Tongue (tissue), 3 donors: ENCODE measurements at places on chromosomes 2 and 18. TPM values are rescaled to one million over a fixed set of nuclear protein-coding genes. Genes with fewer than 3 reads are reported as not detected.

Gene DUSP2
- 8.0 TPM for total RNA-seq

Gene NOL4
- total RNA-seq = 0.82 TPM

Gene QPCT
- total RNA-seq = 5.6 TPM

DNA sequence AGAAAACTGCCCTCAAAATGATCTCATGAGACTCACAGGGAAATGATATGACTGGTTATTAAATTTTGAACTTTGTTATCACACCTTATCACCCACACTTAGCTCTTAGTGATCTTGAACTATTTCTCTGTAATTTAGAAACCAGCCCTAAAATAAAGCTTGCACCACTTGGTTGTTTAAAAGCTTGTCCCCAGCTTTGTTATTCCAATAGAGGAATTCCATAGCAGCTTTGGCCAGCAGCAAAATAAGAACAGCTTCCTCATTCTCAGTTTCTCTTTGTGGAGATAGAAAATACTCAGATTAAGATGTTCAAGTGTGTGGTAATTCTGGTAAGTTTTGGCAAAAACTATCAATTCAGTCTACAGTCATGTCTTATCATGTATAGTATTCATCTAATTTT is 54.4 kb upstream of the CCDC68 start:
- DNase-seq = no peak

GRCh38 chr2:127143841-127144782 is 37.2 kb upstream of the BIN1 start:
- DNase-seq = peak; percentile 49
